Heart right ventricle (tissue), 16 donors: ENCODE measurements at places on chromosomes 7 and 10. TPM values are rescaled to one million over a fixed set of nuclear protein-coding genes. Genes with fewer than 3 reads are reported as not detected.

DNA sequence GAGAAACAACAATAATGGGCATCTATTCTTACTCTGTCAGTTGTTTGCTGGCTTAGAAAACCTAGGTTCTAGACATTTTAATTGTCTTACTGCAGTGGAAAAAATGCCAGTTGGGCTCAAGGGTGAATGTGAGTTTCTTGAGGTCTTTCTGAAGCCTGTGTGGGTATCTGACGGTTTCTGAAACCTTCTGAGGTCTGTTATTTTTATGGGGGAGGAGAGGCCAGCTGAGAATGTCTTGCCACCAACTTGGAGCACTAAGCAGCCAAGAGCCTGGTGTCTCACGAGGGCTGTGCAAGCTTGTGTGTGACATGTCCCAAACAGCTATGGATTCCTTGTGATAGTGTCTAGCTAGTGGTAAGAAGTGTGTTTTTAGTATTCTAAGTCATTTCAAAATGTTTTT lies 24.2 kb upstream of the DDC start:
- DNase-seq = no peak

GRCh38 chr7:130397758-130398073 lies 17.4 kb downstream of the CPA1 start:
- no peak for DNase-seq

- DNase-seq = no peak
These were observed 9.9 kb downstream of the PIP4K2A start for GRCh38 chr10:22704471-22704911.

DNA sequence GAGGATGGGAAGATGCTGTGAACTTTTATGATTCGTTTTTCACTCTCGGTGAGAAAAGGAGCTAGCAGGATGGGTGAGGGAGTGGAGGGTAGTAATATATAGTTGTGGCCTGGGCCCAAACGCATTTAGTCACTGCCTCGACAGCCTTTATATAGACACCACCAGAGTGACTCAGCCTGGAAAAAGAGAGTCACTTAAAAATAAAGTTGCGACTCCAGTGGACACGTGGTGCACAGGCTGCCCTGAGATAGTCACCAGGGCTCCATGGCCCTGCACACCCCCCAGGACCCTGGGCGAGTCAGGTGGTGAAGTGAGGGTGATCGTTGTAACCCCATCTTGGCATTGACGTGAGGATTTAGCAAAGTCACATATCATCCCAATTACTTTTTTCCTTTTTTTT lies 106.7 kb downstream of the CUX1 start:
- DNase-seq = no peak

- DNase-seq = no peak
These were observed 41.3 kb downstream of the INHBA start for GRCh38 chr7:41661596-41661995.

DNA sequence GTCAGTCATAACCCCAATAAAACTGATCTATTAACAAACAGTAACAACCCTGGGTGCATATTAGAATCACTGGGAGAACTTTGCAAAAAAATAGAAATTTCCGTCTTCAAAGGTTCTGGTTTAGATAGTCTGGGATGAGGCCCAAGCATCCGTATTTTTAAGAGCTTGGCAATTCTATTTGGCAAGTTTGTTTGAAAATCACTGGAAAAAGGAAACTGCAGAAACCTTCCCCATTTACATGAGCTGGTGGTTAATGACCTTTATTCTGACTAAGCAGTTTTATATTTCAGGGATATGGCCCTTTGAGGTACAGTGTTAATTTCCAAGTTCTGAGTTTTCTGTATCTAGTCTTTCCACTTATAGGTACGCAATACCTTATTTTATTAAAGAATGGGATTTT lies 115.8 kb upstream of the PRR15 start:
- no peak for DNase-seq

DNA sequence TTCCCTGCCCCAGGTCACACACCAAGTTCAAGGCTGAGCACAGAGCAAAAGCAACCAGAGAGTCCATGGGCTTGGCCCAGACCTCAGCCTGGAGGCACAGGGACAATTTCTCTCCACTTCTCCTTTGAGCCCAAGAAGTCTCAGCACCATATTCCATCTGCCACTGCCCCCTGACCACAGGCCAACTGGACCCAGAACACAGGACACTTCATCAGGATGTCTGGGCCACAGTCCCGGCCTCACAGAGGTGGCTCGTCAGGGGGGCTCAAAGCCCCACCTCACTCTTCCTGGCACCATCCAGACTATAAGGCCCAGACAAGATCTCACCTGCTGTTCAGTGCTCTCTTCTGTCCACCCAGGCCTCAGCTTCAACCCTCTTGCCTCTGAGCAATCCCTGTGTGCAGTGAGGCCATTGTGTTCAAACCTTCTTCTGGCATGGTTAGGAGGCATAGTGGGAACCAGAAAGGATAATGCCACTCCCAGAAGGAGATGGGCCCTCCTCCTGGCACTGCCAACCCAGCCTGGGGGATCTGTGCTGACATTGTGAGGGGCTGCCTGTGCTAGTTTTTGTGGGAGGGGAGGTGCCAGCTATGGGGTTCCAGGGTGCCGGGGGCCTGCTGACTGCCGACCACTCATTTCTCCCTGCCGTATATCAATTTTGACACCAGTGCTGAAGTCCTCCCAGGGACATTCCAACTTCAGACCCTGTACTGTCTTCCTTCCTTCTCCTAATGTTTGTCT lies 49.7 kb upstream of the ANTXRL start:
- no peak for DNase-seq

The TEX47 gene
- not detected for total RNA-seq

The SPDYE3 gene
- total RNA-seq = not detected

The DGKI gene
- total RNA-seq = 2.6 TPM

The TSPAN33 gene
- total RNA-seq = 11.6 TPM

The MTPN gene
- total RNA-seq = 107 TPM

The CALHM3 gene
- not detected for total RNA-seq
